NCI-H1930 (cell line): ENCODE measurements at places on chromosomes 2 and 18.

DNA sequence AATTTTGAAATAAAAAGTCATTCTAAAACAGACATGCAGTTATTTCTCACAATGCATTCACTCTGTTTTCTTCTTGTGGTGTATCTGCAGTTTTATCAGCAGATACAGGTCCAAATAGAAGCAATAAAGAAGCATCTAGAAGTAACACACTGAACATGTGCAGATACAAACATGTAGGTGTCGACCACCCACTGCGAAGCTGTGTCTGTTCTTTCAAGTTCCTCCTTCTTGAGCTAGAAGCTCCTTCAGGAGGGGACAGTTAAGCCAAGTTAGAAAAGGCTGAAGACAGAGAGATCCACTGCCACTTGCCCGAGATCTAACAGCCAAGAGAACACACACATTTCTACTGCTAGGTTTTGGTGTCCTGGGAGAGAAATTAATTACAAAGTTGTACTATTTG, 30.1 kb downstream of the WDFY1 start:
- no peak for DNase-seq

GRCh38 chr2:216243026-216243425, 129.3 kb downstream of the MARCHF4 start:
- DNase-seq: no peak

- DNase-seq: peak; percentile 31
Observed at GRCh38 chr2:233867993-233868532, at the start of gene MSL3B. Gene MSL3B, minus strand, starts transcription at chr2:233868386.

GRCh38 chr18:13893418-13893760, 21.9 kb downstream of the MC2R start:
- DNase-seq: no peak

- DNase-seq: no peak
Observed at GRCh38 chr2:239730897-239731296, 294.2 kb downstream of the NDUFA10 start.

DNA sequence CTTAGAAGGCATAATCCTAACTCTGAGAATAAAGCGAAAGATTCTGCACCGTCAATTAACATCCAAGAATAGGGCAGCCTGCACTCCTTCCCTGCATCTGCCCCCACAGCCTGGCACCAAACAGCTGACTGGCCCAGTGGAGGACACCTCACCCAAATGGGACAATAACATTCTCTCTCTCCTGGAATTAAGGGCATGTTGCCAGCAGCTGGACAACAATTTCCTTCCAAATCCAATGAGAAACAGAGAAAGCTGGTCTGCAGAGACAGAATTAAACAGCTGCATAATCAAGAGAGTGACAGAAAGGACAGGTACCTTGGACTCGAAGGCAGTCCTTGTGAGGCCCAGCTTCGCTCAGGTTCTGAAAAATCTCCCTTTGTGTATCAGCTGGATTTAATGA, 15.0 kb downstream of the COX7A2L start:
- DNase-seq: no peak

GRCh38 chr2:126906781-126907180, 8.1 kb downstream of the TEX51 start:
- DNase-seq: no peak

- no peak for DNase-seq
Observed at GRCh38 chr18:10052871-10053270, 139.1 kb downstream of the VAPA start.

DNA sequence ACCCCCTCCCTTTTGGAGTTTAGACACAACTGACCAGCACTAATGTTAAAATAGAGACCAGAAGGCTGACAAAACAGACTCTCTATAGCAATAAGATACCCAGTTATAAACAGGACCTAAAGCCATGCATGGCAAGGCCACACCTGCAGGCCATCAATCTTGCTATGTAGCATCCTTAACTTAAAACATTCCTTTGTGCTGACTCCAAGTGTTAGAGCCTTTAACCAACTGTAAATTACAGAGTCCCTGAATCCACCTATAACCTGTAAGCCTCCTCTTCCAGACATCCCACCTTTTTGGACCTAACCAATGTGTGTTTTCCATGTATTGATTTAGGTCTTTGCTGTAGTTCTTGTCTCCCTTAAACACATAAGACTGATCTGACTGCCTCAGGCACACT, 17.9 kb downstream of the ANKMY1 start:
- DNase-seq: no peak

GRCh38 chr2:197310987-197311420, 424 bp upstream of the ANKRD44 start:
- DNase-seq: no peak

GRCh38 chr2:227164763-227165291, 403 bp downstream of the COL4A3 start:
- DNase-seq: peak; percentile 53

DNA sequence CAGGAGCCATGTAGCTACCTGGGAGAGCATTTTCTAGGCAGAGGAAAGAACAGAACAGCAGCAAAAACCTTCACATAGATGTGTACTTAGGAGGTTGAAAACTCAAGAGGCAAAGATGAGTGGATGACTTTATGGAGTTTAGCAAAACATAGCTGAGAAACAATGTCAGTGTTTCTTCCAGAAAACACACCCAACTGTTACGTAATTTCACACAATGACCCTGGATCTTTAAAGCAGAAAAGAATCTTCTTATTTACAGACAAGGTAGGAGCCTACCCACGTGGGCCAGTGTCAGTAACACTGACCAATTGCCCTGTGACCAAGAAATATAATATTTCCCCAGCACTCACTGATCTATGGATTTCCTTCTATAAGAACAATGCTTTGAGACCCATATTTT, 254.6 kb downstream of the CDH20 start:
- no peak for DNase-seq

- DNase-seq: no peak
Observed at GRCh38 chr2:226066873-226067272, 667.4 kb downstream of the NYAP2 start.

DNA sequence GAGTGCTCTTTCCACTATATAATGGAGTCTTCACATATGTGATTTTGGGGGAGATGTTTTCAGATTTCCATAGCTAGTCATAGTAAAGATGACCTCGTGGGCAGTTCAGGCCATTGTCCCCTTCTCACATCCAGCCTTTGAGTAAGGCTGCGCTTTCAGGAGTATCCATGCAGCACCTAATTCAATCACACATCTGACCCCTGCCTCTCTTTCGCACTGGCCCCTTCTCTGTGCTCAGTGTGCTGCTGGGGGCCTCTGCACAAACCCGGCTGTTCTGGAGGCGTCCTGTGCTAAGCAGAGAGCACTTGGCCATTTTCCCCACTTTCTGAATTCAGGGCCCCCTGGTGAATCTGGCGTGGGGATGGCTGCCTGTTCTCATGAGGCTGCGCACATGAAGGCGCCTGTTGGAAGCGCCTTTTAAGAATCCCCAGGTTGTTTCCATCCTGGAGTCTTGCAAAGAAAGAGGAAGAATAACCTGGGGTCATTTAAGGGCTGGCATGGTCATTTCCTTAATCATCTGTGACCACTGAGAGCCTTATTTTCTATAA, 96.0 kb upstream of the ALPP start:
- no peak for DNase-seq
